ENCODE measurements at places on chromosomes 1 and 21.
A peak's percentile ranks its signal among the peaks of the same experiment; 100 is the strongest.

GRCh38 chr21:37550157-37550556 lies 183.6 kb downstream of the DYRK1A start:
- H3K4me3 ChIP-seq = no peak overlapping the region
- no peaks in the 10 kb centered on the region for H3K27me3 ChIP-seq
- peaks cover 3% of the 10 kb centered on the region for H3K4me1 ChIP-seq
- no peaks in the 10 kb centered on the region for H3K36me3 ChIP-seq
- no peak for DNase-seq
- H3K27ac ChIP-seq = no peak overlapping the region

DNA sequence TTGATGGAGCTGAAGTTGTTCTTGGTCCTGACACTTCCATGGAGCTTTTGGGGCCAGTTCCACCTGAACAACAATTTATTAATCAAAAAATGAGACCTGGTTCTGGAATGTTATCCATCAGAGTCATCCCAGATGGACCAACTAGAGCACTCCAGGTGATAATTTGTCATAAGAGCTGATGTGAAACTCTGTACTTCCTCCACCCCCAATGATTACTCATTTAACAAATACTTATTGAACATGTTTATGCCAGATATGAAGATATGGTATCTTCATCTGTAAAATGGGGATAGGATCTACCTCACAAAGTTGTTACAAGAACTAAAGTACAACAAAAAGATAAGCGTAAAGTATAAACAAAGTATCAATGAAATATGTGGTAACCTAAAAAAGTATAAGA lies 153.2 kb downstream of the VPS13D start:
- H3K4me3 ChIP-seq = no peak overlapping the region
- peaks cover 7% of the 10 kb centered on the region for H3K36me3 ChIP-seq
- H3K27me3 ChIP-seq = no peaks in the 10 kb centered on the region
- DNase-seq = no peak

DNA sequence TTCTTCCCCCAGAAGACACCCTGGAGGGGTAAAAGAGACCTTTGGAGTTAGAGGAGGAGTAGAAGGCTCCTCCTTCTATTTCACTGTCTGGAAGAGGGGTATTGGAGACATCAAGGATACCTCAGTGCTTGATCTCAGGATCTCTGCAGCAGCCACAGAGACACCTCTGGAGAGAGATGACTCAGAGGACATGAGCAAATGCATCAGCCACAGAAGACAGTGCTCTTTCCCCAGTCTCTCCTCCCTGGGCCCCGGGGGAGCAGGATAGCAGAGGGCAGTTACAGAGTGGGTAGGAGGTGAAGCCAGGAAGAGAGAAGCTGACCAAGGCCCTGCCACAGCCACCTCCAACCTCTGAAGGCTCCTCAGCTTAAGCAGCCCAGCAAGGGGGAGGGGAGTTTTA lies 15.3 kb upstream of the TEDDM1 start:
- no peak overlapping the region for H3K27ac ChIP-seq
- H3K27me3 ChIP-seq = peaks cover 5% of the 10 kb centered on the region
- H3K36me3 ChIP-seq = no peaks in the 10 kb centered on the region
- H3K4me1 ChIP-seq = no peaks in the 10 kb centered on the region
- no peak for DNase-seq

DNA sequence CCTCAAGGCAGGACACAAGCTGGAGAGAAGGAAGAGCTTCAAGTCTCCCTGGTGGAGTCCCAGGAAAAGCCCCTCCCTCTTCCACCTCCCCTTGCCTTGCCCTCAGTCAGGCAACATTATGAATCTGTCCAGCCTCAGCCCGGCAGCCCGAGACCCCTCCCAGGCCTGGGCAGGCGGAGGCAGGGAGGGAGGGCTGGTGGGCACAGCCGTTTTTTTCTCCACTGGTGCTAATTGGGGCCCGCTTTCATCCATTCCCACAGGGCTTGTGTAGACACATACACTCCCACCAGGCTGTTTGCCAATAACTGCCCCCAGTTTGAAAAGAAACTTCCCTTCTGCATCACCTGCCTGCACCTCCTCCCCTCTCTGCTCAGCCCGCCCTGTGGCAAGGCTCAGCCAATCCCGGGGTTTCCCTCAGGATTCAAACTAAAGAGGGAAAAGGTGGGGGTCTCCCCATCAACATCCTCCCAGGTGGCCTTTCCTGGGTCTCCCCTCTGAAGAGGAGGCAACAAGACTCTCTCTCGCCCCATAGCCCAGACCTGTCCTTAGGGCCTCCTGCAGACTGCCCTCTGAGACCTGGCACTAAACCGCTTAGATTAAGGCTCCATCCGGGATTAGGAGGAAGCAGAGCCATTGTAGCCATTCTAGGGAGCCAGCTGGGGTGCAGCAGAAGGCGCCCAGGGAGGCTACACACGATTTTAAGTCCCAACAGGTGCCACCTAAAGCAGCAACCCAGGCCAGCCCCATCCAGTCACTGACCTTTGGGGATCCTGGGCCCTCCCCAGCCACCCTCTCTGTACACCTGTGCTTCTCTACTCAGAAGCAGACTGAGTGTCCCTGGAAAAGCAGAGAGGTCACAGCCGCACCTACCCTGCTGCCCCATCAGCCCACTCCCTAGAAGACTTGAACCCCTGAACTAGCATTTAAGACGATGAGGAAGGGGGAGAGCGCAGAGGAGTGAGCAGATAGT lies 3.5 kb downstream of the IGSF9 start:
- no peak for DNase-seq
- H3K27me3 ChIP-seq = no peaks in the 10 kb centered on the region
- no peaks in the 10 kb centered on the region for H3K4me1 ChIP-seq
- no peak overlapping the region for H3K27ac ChIP-seq
- H3K36me3 ChIP-seq = no peaks in the 10 kb centered on the region

DNA sequence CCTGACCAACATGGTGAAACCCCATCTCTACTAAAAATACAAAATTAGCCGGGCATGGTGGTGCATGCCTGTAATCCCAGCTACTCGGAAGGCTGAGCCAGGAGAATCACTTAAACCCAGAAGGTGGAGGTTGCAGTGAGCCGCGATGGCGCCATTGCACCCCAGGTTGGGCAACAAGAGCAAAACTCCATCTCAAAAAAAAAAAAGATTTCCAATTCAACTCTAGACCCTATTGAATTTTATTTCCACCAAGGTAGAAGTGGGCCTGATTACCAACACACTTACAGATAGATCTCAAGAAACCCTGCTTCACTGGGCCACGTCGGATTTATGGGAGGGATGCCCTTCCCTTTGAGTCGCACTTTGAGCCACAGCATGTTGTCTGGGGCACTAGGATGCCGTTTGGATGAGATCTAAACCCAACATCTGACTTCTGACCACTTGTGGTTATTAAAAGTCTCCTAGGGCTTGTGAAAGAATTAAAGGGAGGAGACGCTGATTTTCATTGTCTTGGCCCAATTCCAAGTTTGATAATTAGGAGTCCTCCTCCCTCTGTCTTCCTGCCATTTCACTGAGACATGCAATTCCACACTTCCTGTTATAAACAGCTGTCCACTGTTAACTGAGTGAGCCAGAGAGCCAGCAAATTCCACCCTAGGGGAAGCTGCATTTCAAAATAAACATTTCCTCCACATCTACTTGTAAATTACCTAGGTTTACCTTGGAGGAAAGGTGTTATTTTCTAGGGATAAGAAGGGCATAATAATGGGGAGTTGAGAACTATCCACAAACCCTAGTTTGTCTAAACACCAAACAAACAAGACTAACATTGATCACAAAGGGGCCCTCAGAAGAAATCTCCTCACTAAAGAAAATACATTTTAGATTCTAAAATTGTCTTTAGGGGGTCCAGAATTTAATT lies 5.2 kb upstream of the RERE start:
- H3K27me3 ChIP-seq = no peaks in the 10 kb centered on the region
- no peaks in the 10 kb centered on the region for H3K36me3 ChIP-seq
- no peaks in the 10 kb centered on the region for H3K4me1 ChIP-seq
- no peak for DNase-seq
- H3K27ac ChIP-seq = peak overlapping the region; percentile 45

DNA sequence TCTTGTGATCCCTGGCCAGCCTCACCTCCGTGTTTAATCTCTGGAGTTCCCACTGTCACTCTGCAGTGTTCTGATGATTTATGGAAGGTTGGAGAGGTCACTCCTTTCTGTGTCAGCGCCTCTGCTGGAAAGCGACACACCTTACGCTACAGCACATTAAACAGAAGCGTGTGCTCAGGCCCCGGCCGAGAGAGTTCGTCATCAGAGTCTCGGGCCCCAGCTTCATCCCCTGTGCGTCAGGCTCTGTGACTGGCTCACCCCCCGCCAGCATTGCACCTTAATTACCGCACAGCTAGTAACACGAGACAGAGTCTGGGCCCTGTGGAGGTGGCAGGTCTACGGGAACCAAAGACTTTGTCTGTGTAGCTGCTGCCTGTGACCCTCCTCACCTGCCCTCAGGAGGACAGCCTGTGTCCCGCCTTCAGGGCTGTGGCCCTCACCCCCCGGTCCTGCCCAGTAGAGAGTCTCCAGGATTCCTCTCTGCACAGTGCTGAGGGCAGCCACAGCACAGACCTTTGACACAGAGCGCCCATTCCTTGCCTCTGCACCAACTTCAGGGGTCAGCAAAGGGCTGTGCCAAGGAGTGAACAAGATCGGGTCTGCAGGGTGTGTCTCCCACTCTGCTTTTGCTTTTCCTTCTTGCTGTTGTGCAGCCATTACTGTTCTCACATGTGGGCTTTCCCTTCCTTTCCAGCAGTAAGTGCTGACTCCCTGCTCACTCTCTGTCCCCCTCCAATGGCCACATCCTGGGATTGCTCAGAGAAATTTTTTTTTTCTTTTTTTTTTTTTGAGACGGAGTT lies 157.6 kb downstream of the PGBD5 start:
- no peaks in the 10 kb centered on the region for H3K27me3 ChIP-seq
- H3K4me1 ChIP-seq = no peaks in the 10 kb centered on the region
- no peak overlapping the region for H3K4me3 ChIP-seq
- DNase-seq = no peak
- peaks cover 6% of the 10 kb centered on the region for H3K36me3 ChIP-seq
- H3K27ac ChIP-seq = no peak overlapping the region

GRCh38 chr1:99650030-99650429 lies 4.1 kb downstream of the PALMD start:
- H3K27me3 ChIP-seq = no peaks in the 10 kb centered on the region
- no peaks in the 10 kb centered on the region for H3K4me1 ChIP-seq
- H3K4me3 ChIP-seq = no peak overlapping the region
- DNase-seq = no peak

- peaks cover 10% of the 10 kb centered on the region for H3K4me1 ChIP-seq
- DNase-seq = no peak
- H3K4me3 ChIP-seq = no peak overlapping the region
These were observed 82.8 kb downstream of the CD58 start for GRCh38 chr1:116488071-116488470.

GRCh38 chr1:248786156-248786555 lies 30.6 kb upstream of the LYPD8 start:
- DNase-seq = no peak
- no peak overlapping the region for H3K27ac ChIP-seq
- no peaks in the 10 kb centered on the region for H3K4me1 ChIP-seq
- H3K36me3 ChIP-seq = no peaks in the 10 kb centered on the region
- H3K27me3 ChIP-seq = no peaks in the 10 kb centered on the region
- no peak overlapping the region for H3K4me3 ChIP-seq

DNA sequence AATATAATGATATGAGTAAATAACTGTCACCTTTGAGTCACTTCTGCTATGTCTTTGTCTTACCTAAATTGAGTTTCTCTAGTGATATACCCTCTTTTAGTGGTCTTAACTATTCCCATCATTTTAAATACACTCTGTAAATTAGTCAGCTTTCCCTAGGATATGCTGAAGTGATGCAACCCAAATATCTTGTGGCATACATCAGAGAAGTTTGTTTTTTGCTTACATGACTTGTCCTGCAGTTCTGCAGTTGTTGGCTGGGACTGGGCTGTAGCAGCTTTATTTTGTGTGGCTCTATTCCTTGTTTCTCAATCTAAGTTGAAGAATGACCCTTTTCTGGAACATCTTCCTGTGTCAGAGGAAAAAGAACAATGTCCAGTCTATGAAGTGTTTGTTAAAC lies 76.4 kb downstream of the TTC3 start:
- no peak overlapping the region for H3K4me3 ChIP-seq
- H3K27ac ChIP-seq = no peak overlapping the region
- DNase-seq = no peak
- no peaks in the 10 kb centered on the region for H3K27me3 ChIP-seq
- H3K4me1 ChIP-seq = no peaks in the 10 kb centered on the region
